Bone marrow (tissue), 2 donors: ENCODE measurements at places on chromosomes 4 and X.
A peak's percentile ranks its signal among the peaks of the same experiment; 100 is the strongest.

- no peak for DNase-seq
Observed at GRCh38 chr4:15027921-15028435, 25.7 kb downstream of the CPEB2 start.

DNA sequence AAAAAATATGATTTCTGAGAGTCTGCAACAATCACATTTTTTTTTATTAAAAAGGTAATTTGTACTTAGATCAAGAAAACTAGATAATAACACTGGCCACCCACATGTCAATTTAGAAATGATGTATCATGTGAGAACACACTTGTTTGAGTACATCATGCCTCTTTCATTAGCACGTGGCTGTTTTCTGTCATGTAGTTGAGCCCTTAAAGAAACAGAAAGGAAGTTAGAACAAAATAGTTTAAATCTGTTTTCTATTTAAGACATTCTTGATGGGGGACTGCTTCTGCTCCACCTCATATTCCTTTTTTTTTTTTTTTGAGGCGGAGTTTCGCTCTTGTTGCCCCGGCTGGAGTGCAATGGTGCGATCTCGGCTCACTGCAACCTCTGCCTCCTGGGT lies 207.5 kb downstream of the NSUN7 start:
- no peak for DNase-seq

GRCh38 chr4:74671080-74671698 lies 123.1 kb downstream of the BTC start:
- no peak for DNase-seq

GRCh38 chr4:119138046-119138445 lies 2.4 kb downstream of the MYOZ2 start:
- DNase-seq = no peak

GRCh38 chrX:38839944-38840343 lies 38.7 kb downstream of the MID1IP1 start:
- no peak for DNase-seq

DNA sequence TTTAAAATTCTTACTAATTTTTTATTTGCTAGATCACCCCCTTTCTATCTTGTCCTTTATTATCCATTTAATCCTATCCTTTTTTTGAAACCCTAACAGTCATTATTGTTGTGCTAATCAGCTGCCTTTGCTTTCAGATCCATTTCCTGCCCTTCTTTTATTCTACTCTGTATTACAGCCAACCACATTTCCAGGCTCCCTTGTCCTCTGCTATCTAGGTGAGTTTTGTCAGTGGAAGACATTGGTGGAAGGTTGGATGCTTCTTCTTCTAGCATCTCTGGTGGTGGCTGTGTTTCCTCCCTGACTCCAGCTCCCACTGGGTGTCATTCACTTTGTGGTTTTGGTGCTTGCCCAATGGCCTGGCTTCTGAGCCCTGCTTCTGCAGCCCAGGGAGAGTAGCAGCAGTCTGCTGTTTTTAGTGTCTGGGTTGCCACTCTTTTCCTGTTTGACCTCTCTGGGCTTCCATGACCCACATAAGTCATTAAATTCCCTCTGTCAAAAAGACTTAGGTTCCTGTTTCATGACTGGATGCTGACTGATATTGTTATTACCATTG lies 225.2 kb upstream of the PGRMC2 start:
- DNase-seq = no peak

DNA sequence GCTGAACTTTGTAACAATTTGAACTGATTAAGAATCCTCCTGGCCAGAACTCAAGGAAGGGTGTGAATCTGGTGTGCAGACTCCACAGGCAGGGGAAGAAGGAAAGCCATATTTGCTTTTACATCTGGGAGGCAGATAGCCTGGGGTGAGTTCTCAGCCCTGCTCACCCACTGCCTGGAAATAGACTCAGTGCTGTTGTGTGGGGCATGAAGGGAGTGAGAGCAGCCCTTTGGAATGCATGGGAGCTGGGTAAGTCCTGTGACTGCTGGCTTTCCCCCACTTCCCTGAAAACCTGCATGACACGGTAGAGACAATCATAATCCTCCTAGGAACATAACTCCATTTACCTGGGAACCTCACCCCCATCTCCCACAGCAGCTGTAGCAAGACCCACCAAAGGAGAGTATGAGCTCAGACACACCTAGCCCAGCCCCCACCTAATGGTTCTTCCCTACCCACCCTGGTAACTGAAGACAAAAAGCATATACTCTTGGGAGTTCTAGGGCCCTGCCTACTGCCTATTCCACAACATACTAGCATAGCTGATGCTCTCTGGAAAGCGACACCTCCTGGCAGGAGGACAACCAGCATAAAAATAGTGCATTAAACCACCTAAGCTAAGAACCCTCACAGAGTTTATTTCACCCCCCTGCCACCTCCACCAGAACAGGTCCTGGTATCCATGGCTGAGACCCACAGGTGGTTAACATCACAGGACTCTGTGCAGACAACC lies 59.3 kb upstream of the UBQLN2 start:
- DNase-seq = no peak

GRCh38 chrX:386239-386767 lies 404 bp downstream of the PPP2R3B start:
- DNase-seq = no peak

DNA sequence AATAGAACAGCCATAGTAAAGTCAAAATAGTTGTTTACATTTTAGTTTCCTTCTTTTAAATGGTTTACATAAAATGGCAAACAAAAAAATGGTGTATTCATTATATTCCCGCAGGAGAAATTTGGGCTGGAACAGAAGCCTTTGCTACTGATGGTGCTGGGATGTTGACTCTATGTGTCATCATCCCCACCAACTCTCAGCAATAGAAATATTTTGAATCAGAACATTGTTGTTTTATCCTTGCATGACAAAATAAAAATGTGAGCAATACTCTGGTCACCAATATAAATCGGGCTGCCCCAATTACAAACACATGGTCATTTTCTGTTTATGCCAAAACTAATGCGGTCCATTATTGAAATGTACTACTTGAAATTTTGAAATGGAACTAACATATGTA lies 1131.6 kb upstream of the PCDH7 start:
- no peak for DNase-seq

DNA sequence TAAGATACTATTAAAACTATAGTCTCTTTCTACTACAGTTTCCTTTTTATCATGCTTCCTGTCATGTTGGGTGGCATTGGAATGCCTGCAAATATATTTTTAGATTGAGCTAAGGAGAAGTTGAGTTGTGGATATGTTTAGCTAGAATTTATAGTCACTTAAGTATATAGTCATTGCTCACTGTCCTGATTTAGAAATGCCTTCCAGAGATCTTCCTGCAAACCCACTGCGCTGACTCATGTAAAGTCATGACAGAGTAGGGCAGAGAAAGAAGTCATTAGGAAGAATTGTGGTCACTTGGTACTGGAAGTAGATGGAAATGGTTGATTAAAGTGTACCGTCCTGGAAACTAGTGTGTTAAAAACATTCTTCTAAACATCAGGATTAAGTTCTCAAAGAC lies 490.3 kb upstream of the PABPC4L start:
- no peak for DNase-seq

- DNase-seq = no peak
Observed at GRCh38 chr4:174259580-174259979, 23.9 kb downstream of the FBXO8 start.

DNA sequence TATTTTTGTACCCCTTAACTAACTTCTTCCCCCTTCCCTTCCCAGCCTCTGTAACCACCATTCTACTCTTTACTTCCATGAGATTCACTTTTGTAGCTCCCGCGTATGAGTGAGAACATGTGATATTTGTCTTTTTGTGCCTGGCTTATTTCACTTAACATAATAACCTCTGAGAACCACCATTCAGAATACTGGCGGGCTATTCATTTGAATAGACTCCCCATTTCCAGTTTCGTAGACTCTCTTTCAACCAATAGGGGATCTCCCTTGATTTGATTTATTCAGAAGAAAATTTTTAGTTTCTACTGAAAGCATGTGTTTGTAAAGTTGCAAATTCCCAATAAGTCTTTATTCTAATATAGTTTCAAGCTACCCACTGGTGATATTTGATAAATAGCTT lies 117.2 kb downstream of the GATB start:
- DNase-seq = no peak

- DNase-seq = no peak
Observed at GRCh38 chr4:85209161-85209560, 242.7 kb upstream of the WDFY3 start.

- no peak for DNase-seq
Observed at GRCh38 chrX:44415639-44416386, 72.3 kb upstream of the EFHC2 start.

DNA sequence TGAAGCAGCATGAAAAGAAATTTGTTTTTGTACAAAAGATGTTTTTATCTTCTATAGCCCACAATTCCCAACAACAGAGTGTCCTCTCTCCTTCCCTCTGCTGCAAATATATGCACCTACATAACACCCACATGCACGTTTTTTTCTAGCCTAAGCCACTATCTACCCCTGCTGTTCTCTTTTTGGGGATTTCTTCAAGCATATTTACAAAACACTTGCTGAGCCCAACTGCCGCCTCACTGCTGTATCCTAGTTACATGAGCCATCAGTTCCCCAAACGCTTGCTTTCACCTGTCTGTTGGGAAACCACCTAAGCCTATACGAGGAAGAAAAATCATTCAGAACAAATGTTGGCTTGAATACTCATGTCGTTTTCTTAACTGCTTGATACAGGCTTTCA lies 127.2 kb downstream of the CHRNA9 start:
- DNase-seq = no peak

DNA sequence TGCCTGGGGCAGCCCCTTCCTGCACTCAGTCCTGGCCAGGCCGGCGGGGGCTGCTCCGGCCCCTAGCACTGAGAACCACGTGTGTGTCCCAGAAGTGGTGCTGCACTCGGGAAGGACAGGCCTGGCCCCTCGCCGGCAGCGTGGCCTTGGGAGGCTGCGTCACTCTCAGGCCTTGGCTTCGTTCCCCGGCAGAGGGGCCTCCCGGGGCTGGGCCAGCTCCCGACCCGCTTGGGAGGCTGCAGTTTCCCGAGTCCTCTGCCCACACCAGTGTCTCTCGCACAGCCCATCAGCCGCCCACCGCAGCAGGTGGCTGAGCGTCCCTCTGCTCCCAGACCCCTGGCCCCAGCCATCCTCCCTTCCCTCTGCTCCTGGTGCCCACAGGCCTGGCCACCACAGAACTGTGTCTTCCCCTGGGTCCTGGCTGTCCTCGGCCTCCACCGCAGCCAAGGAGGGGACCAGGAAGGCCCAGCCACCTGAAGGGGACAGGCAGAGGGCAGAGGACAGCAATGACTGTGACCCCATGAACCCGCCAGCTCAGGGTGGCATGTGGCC lies 10.9 kb upstream of the CPLX1 start:
- no peak for DNase-seq

GRCh38 chrX:77446908-77447652 lies at the start of gene FGF16:
Gene FGF16 (plus strand): TSS chrX:77447389. CDS start chrX:77447675, 286 bp downstream.
- no peak for DNase-seq

- no peak for DNase-seq
Observed at GRCh38 chr4:178632415-178632814, 1190.2 kb upstream of the AGA start.

GRCh38 chr4:155187989-155188388 lies 20.4 kb upstream of the NPY2R start:
- no peak for DNase-seq

DNA sequence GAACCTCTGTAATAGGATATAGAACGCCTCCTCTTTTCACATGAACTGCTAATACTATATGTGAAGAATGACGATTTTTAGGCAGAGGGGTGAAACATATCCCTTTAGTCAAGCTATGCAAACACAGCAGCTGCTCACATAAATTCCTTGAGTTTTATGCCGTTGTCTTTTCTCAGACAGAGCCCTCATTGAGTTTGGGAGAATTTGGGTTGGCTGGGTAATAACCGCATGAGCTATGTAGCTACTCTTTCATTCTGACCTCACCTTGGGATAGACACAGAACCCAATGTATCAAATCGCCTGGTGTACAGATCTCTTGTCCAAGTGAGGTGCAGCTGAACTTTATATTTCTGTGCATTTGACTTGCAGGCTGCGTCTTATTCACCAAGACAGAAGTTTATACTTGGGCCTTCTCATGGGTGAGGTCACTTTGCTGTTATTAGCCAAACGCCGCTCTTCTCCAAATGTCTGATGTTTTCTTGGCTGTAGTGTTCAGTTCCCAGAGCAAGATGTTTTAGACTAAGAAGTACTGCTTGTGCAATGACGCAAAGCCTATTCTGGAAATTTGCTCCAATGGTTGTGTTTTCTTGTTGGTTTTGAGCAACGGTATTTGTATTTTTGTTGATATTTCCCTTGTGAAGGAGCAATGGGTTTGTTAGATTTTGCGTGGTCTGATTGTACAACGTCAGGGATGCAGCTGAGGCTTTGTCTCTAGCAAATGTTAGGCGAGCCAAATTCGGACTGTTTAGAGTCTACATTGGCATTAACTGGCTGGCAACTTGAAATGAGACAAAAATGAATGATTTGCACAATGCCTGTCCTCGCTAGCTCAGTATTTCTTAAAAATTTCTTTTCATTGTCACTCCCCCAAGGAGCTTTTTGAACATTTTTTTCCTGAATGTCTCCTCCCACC lies 11.2 kb upstream of the SPARCL1 start:
- no peak for DNase-seq

DNA sequence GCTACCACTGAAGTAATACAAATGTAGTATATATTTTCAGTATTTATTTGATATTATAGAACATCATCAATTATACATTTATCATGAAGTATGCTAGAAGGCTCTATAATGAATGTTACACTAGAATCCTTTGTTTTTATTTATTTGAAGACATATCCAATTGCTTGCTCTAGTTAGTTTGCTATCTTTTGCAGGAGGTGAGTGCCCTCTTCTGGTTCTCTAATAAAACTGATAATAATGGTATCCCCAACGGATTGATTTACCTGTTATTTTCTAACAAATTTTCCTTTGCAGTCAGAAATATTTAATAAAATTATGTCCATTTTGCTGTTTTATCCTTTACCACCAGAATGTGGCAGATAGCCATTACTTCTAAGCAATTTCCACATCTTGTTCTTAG lies 274.3 kb upstream of the TACR3 start:
- no peak for DNase-seq

- peak; percentile 97 for DNase-seq
Observed at GRCh38 chr4:38857354-38858096, 908 bp upstream of the TLR6 start.
